ENCODE measurements at places on chromosomes 13 and 19. TPM values are rescaled to one million over a fixed set of nuclear protein-coding genes. Genes with fewer than 3 reads are reported as not detected.

- peak; percentile 71 for DNase-seq
Measured at GRCh38 chr13:50990818-50991506, 81.4 kb downstream of the RNASEH2B start.

DNA sequence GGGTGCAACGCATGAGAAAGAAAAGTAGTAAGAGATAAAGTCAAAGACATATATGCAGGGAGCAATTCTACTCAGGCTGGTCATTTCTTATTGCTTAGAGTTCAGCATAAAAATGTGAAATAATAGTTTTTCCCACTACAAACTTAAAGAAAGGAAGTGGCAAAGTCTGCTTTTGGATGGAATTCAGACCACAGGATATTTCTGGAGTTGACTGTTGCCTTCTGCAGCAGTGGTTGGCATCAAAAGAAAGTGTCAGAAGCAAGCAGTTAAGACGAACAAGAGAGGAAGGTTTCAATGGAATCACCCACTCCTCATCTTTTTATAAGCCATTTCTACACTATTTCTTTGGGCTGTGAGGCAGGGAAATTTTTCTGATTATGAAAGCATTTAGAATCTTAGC is 36.2 kb upstream of the TRPC4 start:
- no peak for DNase-seq

- DNase-seq = no peak
Measured at GRCh38 chr13:77508959-77509620, 26.4 kb upstream of the SCEL start.

DNA sequence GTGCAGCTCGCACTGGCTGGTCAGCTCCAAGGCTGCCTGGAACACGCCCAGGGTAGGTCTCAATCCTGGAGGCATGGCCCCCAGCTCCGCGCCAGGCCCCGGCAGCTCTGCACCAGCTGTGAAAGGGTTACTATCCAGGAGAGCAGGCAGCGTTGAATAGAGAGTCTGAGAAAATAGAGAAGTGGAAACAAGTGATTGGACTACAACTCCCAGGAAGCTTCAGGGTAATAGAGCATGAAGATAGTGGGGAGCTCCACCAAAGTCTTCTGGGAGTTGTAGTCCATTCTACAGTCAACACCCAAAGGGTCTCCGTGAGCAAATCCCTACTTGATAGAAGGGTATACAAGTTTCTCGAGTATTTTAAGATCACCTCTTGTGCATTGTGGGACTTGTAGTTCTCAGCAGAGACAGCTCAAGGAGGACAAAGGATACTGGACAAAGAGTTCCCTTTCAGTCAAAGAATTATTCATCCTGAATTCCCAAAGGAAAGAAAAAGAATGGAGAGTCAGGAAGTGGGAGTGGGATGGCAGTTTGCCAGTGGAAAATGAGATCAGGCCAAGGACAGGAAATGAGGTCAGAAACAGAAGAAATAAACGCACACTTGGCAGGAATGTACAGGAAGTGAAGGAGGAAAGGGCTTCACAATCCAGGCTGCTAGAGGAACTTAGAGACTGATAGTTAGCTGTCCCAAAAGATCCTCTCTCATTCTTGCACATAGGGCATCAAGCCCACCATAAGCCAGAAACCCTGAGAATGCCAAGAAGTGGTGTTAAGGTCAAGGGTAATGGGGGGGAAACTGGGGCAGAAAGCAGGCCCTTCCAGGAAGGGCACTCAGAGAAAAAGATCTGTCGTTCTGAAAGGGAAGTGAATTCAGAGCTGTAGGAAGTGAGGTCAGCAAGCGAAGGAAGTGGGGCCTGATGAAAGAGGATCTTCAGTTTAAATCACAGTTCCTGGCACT is 5.5 kb upstream of the MAMSTR start:
- peak; percentile 93 for DNase-seq

DNA sequence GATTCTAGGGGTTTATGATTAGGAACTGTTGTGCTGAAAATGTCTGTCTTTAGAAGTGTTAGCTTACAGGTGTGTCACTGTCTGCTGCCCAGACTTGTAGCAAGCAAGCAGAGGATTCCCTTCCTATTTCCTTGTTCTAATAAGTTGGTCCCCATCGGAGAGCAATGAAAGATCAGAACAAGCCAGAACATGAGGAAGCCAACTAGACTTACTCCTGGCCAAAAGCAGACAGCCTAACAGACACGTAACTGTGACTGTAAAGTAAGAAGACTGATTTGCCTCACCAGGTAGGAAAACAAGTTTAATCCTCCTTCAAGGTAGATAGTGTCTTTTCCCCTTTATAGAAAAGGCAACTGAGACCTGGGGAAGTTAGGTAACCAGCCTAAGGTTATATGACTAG is 12.5 kb downstream of the POLR1D start:
- DNase-seq = peak; percentile 56

GRCh38 chr13:59279028-59279427 is 884.7 kb downstream of the DIAPH3 start:
- DNase-seq = peak; percentile 26

DNA sequence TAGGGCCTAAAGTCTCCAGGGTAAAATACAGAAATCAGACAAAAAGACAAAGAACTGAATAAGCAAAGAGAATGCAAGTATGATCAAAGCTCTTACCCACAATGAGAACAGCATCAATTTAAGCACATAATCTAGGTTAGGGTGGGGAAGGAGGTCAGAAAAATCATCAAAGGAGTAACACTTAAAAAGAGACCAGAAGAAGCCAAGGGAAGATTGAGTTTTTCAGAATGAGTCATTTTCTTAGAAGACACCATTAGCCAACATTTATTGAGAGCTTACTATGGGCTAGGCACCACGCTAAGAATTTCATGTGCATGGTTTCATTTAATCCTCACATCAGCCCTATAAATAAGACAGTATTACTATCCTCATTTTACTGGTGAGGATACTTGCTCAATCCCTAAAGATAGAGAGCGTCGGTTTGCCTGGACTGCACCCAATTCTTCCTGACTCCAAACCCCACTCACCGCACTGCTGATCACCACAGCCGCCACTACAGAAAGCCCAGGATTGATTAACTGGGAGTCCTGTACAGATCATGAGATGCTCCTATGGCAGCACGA is 1.7 kb upstream of the SHISA2 start:
- no peak for DNase-seq

DNA sequence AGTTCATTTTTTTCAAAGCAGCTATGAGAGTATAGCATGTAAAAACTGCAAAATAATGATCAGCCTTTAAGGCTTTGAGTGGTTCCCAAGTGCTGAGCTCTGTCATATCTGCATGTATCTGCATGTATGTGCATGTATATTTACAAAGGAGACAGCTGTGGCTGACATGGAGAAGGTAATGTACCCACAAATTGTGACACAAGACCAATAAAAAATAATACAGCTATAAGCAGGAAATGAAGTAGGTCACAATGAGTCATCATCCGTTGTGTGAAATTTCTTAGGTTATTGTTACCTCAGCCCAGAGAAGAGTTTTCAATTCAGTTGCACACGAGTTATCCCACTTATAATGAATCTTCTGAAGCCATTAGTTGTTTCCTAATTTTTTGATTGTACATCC is 60.9 kb upstream of the MED4 start:
- DNase-seq = no peak

DNA sequence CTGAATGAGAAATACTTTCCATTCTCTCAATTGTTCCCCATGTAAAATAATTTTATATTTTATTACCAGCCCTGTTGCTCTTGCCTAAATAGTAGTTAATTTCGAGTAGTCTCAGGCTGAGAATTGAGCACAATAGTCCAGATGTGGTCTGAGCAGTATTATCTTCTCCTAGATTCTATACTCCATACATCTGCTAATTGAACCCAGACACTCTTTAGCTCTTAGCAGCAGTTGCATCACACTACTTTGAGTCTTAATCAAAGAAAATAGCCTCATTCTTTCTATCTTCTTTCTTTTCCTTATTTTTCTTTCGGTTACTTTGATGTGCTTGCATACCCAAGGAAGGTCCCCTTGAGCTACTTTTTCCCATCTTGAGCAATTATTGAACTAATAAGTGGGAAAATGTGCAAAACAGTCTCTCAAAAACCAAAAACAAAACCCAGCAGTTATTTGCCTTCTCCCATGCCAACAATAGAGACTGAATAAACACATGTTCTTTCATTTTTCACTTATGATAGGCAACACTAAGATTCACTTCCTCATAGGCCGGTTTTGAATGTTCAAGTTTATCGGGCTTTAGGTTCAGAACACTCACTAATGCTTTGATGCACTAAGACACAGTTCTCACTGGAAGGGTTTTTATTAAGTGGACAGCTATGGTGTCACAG is 204.5 kb downstream of the POU4F1 start:
- DNase-seq = no peak

- DNase-seq = peak; percentile 38
Measured at GRCh38 chr19:8208119-8208921, 850 bp upstream of the CERS4 start.

DNA sequence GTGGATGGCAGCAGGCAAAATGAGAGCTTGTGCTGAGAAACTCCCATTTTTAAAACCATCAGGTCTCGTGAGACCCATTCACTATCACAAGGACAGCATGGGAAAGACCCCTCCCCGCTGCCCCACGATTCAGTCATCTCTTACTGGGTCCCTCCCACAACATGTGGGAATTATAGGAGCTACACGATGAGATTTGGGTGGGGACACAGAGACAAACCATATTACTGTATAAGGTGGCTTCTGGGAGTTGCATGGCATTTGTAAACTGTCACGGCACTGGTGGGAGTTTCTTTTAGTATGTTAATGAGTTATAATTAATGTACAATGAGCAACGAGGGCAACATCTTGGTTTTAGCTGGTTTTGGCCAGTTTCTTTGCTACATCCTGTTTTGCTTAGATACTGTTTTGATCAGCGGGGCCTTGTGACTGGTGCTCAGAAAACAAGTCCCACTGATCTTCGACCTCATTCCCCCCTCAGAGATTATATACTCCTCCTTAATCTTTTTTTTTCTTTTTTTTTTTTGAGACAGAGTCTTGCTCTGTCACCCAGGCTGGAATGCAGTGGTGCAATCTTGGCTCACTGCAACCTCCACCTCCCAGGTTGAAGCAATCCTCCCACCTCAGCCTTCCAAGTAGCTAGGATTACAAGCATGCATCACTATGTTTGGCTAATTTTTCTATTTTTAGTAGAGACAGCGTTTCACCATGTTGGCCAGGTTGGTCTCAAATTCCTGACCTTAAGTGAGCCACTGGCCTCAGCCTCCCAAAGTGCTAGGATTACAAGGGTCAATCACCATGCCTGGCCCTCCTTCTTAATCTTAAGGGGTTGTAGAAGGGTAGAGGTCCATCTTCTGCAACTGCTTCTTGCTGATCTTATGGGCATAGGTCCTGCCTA is 21.3 kb upstream of the ZNF599 start:
- DNase-seq = no peak

DNA sequence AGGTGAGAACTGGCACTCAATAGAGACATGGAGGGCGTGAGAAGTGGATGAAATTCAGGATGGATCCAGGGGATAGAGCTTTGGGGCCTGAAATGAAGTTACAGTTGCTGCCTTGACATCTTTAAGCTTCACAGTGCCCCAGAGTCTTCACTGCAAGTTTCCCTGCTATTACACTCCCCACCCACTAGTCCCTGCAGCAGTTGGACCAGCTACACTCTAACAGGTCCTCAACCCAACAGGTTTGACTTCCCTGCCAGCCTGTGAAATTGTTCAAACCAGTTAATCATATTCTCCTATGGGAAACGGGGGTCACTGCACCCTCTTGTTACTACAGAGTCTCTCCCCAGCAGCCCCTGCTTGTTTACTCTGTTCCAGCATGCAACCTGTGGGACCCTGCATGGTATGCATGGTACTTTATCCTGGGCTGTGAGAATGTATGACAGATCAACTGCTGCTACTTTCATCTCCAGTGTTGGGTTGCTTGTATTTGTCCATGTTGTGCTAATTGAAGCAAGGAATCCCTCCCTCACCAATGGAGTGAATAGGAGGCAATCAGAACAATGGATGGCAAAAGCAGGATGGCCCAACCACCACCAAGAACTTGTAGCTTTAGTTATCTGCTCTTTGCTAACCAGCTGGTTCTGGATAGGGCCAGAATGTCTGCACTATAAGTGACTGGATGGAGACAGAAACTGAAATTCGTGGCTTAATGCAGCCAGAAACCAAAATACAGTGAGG is 314.2 kb downstream of the OLFM4 start:
- no peak for DNase-seq

GRCh38 chr13:75836441-75836840 is 200.3 kb downstream of the LMO7 start:
- DNase-seq = peak; percentile 54

DNA sequence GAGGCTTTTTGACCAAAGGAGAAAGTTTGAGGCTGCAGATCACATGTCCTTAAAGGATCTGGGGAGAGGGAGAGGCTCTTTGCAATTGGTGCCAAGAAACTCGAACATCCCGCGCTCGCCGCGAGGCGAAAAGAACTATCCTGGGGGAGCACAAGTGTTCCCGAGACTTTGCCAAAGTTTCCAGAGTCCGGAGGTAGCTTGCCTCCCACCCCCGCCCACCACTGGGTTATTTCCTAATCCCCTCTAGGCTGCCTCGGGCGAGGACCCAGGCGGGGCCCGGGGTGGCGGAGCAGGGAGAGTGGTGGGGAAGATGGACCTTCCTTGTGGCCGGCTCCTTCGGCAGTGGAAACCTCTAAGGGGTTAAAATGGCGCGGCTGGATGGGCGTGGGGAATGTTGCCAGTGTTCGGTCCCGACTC is 114.5 kb downstream of the KCNRG start:
- DNase-seq = peak; percentile 50

DNA sequence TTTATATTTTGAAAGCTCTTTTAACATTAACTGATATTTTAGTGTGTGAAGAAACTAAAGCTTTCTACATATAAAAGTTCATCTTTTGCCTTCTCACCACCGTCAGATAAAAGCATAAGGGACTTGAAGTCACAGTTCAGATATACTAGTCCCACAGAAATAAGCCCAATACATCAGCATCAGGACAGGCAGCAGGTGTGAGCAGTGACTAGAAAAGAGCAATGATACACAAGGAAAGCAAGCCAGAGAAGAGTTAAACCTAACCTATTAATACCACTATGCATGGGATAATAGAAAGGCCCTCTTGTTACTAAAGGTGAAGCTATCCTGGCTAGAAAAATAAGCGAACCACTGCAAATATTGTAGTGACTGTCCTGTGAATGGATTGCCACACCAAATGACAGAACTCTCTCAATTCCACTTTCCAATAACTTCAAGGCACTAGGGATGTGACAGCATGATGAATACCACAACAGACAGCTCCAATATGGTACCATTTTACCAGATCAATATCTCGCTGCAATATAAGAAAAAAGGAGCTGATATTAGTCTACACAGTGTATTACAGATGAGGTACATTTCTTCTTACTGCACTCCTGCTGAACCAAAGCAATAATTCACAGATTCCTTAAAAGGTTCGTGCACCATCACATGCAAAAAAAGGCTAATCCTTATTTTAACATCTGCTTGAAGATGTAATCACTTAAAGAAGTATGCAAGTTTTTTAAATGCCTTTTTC is 114.1 kb downstream of the DACH1 start:
- no peak for DNase-seq

The ZNF765 gene
- total RNA-seq = 18.5 TPM

The ZNF155 gene
- 11.1 TPM for total RNA-seq

The CYP4F3 gene
- total RNA-seq = 1.4 TPM

The CHST8 gene
- 0.41 TPM for total RNA-seq

The ZNF492 gene
- 1.6 TPM for total RNA-seq

The FUT6 gene
- 4.9 TPM for total RNA-seq
